ENCODE measurements at places on chromosomes 12 and 14.

DNA sequence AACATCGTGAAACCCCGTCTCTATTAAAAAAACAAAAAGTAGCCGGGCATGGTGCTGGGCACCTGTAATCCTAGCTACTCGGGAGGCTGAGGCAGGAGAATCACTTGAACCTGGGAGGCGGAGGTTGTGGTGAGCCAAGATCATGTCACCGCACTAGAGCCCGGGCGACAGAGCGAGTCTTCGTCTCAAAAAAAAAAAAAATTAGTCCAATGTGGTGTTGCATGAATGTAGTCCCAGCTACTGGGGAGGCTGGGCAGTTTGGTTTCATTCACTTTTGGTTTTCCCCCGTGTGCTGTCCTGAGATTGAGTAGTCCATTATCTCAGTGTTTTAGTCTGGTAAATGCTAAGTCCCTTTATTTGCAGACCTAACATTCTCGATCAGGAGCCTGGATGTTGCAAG is 19.5 kb downstream of the RPS29 start:
- no peak for DNase-seq

- DNase-seq, result no peak
Observed at GRCh38 chr12:115755061-115755724, 522.3 kb downstream of the MED13L start.

GRCh38 chr14:103073876-103074728 is 9.9 kb upstream of the LBHD2 start:
- no peak for DNase-seq

DNA sequence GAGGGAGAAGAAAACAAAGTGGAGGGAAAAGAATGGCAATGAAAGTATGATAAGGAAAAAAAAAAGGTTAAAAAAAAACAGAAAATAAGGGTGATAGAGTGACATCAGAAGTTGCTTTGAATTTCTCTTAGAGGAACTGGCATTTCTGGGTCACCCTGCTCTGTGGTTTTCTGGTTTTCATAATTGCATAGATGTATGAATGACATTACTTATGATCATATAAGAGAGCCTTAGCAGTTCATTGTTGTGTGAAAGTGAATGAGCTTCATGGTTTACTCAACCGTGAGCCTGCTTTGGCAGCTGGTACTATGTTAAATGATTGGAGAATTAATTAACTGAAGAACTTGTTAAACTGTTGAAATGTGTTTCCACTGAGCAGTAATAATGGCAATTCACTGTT is 336.4 kb upstream of the FBXO33 start:
- DNase-seq, result no peak

- no peak for DNase-seq
Observed at GRCh38 chr12:123267991-123268843, 3.4 kb downstream of the CDK2AP1 start.

GRCh38 chr12:67477681-67478265 is 170.8 kb upstream of the DYRK2 start:
- DNase-seq, result no peak

GRCh38 chr12:49952391-49953055 is 2.0 kb downstream of the AQP2 start:
- DNase-seq, result no peak
